Immature natural killer cell (primary cell): ENCODE measurements at places on chromosomes 6 and 20. TPM values are rescaled to one million over a fixed set of nuclear protein-coding genes. Genes with fewer than 3 reads are reported as not detected.

The MAS1 gene
- not detected for polyA plus RNA-seq

The RGS17 gene
- 0.82 TPM for polyA plus RNA-seq

The RAB44 gene
- polyA plus RNA-seq = not detected

The OR2B6 gene
- polyA plus RNA-seq = not detected

The FAM229B gene
- 13.3 TPM for polyA plus RNA-seq

The CD93 gene
- not detected for polyA plus RNA-seq

The RAMACL gene
- 0.18 TPM for polyA plus RNA-seq

The DDO gene
- not detected for polyA plus RNA-seq

The ADGRF5 gene
- not detected for polyA plus RNA-seq

The CDH26 gene
- not detected for polyA plus RNA-seq
